ENCODE measurements at places on chromosomes 12 and 14.

GRCh38 chr14:52553002-52553670 is 500 bp downstream of the GPR137C start:
- ATAC-seq, result peak; percentile 4

GRCh38 chr12:77696183-77696582 is 134.5 kb upstream of the NAV3 start:
- no peak for ATAC-seq

DNA sequence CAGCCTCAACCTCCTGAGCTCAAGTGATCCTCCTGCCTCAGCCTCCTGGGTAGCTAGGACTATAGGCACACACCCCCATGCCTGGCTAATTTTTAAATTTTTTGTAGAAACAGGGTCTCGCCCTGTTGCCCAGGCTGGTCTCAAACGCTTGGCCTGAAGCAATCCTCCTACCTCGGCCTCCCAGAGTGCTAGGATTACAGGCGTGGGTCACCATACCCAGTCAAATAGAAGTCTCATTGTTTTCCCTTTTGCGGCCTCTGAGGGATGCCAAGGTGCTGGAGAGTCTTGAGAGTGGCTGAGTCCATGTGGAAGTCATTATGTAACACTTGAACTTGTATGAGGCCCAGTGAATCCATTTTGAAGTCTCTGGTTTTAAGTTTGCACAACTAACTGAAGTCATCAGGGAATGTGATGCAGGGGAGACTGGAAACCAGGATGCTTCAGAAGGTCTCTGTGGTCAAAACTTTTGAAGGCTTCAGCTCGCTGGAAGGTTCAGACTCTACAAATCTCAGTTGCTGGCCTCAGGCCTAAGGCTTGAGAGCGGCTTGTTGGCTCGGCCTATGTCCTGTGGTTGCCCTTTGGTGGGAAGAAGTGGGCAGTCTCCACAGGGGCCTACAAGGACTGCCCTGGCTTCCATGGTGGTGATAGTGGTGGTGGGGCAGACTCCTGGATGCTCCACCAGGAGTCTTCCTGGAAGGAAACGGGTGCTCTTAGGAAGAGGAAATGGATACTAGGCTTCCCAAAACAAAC is 29.2 kb downstream of the GALNT16 start:
- ATAC-seq, result no peak

DNA sequence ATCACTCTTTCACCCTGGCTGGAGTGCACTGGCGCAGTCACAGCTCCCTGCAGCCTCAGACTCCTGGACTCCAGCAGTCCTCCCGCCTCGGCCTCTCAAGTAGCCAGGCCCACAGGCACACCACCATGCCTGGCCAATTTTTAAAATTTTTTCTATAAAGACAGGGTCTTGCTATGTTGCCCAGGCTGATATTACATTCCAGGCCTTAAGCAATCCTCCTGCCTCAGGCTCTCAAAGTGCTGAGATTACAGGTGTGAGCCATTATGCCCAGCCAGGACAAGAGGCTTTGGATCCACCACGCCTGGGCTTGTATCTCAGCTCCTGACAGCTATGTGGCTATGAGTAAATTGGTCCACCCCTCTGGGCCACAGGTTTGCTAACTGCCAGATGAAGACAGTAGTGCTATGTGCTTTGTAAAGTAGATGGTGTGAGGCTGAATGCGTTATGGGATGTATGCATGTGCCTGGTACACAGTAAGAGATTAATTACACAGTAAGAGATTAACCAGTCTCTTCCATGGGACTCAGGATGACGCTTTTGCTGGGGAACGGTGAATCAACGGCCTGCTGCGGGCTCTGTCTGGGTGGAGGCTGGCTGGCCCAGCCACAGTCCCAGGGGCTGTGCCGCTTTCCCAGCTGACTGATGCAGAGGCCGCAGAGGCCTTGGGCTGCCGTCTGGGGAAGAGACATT is 53.3 kb upstream of the NCOR2 start:
- peak; percentile 29 for ATAC-seq

- ATAC-seq, result no peak
Measured at GRCh38 chr14:93331728-93332396, 974 bp downstream of the BTBD7 start.

DNA sequence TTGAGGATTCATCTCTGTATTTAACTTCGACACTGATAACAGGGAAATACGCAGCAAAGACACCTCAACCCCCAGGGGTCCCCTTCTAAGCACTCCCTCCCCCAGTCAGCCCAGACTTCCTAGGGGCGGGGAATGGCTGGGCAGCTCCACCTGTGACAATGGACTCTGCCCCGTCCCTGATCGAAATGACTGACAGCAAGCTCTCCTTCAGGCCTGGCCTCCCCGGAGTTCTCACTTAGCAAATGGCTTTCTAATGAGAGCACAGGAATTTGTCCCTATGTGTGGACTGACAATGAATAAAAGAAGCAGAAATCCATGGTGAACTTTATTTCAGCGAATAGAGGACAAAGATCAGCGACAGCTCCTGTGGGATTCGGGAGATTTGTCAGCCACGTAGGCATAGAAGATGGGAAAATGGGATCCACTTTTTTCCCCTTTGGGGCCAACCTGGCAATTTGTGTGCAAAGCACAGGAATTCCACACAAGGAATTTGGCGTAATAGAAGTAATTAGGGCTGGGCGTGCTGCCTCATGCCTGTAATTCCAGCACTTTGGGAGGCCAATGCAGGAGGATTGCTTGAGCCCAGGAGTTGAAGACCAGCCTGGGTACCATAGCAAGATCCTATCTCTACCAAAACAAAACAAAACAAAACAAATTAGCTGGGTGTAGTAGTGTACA is 63.8 kb downstream of the TNFAIP2 start:
- no peak for ATAC-seq

- ATAC-seq, result no peak
Measured at GRCh38 chr12:27576667-27577347, 52.8 kb downstream of the PPFIBP1 start.

GRCh38 chr14:82094829-82095345 is 561.2 kb upstream of the SEL1L start:
- ATAC-seq, result no peak

DNA sequence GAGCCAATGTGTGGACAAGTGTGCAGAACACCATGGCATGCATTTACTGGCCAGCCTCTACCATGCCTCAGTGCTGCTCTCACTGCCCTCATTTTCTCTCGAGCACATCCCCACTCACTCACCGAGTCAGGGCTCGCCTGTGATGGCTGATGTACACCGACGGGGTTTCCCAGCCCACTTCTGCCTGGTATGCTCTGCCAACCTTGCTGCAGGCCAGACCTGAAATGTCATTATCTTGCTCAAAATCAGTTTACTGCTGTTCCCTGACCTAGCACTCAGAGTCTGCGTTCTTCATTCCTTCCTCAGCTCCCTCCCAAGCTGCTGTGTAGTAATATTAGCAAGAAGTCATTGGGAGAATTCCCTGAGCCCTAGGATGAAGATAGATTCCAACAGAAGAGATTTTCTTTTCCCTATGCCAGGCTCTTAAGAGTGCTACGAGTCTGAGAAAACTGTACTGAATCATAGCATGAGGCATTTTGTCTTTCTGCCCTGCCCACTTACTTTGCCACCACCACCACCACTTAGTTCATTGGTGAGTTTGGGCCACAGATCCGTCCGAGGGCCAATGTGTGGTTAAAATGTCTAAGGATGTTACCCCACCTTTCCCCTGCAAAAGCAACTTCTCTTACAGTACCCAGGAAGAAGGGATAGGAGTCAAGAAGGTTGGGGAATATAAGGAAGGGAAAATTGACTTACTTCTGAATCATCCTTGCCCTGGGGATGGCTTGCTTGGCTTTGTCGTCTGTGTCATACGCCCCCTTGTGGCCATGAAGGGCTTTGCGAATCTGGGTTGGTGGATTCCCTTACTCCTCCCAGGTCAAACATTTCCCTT is 51.0 kb downstream of the BMAL2 start:
- ATAC-seq, result peak; percentile 97

DNA sequence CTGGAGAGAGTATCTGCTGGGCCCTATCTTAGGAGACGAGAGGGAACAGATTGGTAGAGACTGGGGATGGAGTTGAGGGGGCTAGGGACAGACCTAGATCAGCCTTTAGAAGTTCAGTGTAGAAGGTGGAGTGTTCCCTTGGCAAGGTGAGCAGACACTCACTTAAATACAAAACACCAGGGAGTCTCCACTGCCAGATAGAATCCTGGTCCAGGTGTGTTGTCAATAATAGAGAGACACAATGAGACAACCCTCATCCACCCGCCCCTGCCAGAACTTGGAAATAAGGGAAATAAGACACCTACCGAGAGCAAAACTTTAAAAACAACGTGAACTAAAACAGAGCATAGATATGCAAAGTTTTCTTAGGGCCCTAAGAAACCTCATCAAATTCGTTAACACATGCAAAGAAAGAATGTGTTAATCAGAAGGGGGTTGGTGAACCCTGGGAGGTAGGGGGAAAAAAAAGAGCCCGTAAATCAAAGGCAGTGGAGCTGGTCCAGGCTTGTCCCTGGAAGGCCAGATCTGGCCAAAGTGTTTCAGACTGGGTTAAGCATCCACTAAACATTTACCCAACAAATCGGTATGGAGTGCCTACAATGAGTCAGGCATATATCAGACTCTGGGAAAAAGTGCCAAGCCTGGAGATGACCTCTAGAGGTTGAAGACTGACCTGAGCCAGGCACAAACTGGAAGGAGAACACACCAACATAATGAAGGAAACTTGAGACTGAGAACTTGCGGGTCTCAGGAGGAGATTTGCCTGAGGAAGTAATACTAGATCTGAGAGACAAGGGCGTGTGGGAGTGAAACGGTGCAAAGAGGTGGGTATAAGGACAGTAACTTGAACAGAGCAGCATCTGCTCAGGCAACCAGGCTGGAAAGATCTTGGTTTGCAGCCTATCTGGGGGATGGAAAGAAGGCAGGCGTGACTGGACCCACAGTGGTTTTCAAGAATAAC is 37.0 kb upstream of the OTX2 start:
- no peak for ATAC-seq

GRCh38 chr14:22429546-22430294 is 159.3 kb downstream of the DAD1 start:
- no peak for ATAC-seq

DNA sequence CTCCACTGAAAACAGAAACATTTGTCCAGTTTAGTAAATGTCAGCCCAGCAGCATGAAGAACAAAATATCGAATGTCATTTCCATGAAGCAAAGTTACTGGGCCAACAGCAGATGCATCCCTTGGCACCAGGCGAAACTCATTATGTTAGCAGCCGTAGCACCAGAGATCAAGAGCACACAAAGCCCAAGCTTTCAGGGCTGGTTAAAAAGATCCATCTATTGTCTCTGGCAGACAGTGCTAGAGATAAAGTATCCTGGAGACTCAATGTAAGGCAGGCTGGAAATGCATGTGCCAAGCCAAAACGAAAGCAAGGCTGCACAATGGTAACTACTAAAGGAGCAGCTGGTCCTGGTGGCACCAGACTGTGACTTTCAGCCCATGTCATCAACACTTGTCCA is 120.3 kb upstream of the PLEKHG7 start:
- ATAC-seq, result peak; percentile 60

DNA sequence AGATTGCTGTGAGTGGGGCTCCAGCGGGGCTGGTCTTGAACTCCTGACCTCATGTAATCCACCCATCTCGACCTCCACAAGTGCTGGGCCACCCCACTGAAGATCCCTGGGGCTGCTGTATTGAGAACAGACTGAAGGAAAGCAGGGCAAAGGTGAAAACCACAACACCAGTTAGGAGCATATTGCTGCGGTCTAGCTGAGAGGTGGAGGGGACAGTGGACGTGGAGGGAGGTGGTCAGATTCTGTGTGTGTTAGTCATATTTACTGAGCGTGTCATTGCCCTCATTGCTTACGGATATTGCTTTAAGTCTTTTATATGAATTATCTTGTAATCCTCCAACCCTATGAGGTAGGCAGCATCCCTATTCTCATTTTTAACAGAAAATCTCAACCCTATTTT is 69.0 kb upstream of the OVCH1 start:
- no peak for ATAC-seq

GRCh38 chr14:99831903-99832685 is 38.9 kb downstream of the EML1 start:
- ATAC-seq, result no peak

GRCh38 chr12:58270966-58271705 is 329.8 kb downstream of the ATP23 start:
- no peak for ATAC-seq

DNA sequence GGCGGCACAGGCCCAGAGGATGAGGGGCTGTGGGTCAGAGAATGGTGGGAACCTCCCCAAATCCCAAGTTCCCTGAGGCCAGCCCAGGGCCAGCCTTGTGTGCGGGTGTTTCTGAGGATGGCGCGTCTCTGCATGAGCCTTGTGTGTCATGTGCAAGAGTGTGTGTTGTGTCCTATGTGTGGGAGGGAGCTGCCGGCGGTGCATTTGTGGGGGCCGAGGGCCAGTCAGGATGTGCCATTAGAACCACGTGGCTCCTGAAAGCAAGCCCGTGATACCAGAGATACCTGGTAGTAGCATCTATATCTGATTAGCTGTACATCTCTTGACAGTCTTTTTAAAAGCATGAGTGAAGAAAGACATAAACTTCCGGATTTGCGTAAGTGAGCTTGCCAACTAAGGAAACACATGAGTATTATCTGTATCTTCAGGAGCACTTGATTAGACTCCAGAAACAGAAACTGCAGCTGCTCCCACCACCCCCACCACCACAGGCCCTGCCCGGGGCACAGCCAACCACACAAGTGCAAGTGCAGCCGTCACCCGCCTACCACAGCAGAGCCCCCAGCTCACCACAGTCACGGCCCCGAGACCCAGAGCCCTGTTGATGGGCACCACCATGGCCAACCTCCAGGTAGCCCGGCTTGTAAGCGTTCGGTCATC is 19.2 kb downstream of the DDX51 start:
- no peak for ATAC-seq

- ATAC-seq, result no peak
Measured at GRCh38 chr12:106239241-106239950, 8.4 kb downstream of the CKAP4 start.

DNA sequence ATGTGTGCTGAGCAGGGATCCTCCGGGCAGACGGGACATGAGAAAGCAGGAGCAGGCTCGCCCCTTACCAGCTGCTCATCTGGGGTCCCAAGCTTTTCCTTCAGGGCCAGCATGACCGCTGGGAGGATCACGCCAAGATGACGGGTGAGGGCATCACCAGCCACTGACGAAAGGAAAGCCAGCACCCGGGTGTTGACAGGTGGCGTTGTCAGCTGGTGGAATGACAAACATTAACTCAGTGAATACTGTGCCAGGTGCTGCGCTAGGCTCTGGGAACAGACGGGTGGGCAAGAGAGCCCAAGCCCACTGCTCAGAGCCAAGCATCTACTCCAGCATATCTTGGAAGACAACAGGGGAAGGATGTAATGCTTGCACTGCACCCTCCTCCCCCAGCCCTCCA is 21.3 kb upstream of the RAB35 start:
- no peak for ATAC-seq

GRCh38 chr12:96419576-96420276 is 19.5 kb upstream of the CDK17 start:
- ATAC-seq, result no peak

- ATAC-seq, result peak; percentile 52
Measured at GRCh38 chr12:6235499-6235898, 35.3 kb downstream of the CD9 start.

DNA sequence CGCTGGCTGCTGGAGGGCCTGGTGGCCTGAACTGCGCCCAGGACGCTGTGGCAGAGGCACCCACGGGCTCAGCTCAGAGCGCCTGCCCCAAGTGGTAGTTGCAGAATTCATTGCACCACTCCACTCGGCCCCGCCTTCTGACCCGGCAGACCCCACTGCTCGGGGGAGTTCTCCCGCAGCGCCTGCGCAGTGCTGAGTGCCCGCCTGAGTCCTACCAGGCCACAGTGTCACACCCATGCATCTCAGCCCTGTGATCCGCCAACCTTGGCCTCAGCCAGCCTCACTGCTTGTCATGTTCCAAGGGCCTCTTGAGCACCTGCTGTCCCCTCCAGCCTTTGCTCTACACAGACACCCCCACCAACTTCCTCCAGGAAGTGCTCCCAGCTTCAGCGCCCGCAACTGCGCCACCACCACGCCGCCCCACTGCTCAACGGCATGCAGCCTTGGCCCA is 12.2 kb downstream of the DEGS2 start:
- ATAC-seq, result no peak

Data from motor neuron (in vitro differentiated cells).